ENCODE measurements at places on chromosomes 5 and 9.

DNA sequence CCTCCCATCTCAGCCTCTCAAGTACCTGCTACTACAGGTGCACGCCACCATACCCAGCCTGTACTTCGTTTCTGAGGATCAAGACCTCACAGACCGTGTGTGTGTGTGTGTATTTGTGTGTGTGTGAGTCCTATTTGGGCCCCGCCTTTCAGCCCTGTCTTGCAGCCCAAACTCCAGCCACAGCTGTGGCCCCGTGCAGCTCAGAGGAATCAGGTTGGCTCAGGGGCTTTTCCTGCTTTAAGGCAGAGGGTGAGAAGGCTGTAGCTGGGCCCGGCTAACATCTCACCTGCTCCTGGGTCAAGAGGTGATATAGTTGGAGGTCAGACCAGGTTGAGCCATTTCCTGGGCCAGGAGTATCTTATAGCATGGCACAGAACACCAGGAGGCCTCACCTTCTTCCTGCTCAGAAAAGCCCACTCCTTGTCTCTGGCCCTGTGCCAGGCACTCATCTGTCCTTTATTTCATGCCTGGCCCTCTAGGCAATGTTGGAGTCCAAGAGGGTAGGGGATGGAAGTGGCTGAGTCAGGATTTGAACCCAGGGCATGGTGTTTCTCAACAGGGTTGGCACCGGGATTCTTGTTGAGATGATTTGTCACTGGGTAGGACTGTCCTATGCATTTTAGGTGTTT is 1.6 kb upstream of the PHYKPL start:
- DNase-seq = no peak

- no peak for DNase-seq
These were observed 17.0 kb downstream of the CDK5RAP2 start for GRCh38 chr9:120562861-120563443.

DNA sequence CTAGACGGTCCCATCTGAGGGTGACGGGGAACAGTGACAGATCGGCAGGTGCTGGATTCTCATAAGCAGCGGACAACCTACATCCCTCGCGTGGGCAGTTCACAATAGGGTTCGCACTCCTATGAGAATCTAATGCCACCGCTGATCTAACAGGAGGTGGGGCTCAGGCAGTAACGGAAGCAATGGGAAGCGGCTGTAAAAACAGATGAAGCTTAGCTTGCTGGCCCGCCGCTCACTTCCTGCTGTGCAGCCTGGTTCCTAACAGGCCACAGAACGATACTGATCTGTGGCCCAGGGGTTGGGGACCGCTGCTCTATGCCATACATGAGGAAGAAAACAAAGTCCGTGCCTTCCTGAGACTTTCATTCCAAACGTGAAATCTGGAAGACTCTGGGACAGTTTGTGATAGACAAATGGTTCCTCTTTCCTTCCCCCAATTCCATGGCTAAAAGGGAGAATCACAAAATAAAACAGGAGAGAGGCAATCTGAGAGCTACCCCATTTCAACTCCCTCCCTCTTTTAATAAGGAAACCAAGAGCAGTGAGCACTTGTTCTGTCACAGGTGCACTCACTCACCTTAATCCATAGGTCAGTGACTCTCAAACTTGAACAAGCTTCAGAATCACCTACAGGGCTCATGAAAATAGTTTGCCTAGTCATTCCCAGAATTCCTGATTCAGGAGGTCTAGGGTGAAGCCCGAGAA is 12.1 kb downstream of the PDCL start:
- DNase-seq = no peak

DNA sequence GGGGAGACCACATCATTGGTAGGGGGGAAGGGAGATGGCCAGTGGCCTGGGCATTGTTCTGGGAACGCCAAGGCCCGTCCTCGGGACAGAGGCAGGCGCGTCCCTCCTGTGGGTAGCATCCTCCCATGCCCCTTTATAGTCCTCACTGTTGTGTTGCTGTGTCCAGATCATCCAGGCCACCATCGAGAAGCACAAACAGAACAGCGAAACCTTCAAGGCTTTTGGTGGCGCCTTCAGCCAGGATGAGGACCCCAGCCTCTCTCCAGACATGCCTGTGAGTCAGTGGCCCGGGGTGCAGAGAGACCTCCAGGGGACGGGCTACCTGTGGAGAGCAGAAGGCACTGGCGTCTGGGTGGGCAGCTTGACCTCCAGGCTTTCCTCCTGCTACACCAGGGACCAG is 38.4 kb upstream of the SUSD3 start:
- DNase-seq = no peak

- DNase-seq = no peak
These were observed 5.5 kb upstream of the CDHR2 start for GRCh38 chr5:176543428-176544182.
